ENCODE measurements at places on chromosomes 7 and 10.
A peak's percentile ranks its signal among the peaks of the same experiment; 100 is the strongest.

GRCh38 chr10:110304394-110304779 lies 333 bp downstream of the SMNDC1 start:
- no peak for DNase-seq

GRCh38 chr7:79855172-79855571 lies 279.5 kb upstream of the GNAI1 start:
- DNase-seq = no peak

DNA sequence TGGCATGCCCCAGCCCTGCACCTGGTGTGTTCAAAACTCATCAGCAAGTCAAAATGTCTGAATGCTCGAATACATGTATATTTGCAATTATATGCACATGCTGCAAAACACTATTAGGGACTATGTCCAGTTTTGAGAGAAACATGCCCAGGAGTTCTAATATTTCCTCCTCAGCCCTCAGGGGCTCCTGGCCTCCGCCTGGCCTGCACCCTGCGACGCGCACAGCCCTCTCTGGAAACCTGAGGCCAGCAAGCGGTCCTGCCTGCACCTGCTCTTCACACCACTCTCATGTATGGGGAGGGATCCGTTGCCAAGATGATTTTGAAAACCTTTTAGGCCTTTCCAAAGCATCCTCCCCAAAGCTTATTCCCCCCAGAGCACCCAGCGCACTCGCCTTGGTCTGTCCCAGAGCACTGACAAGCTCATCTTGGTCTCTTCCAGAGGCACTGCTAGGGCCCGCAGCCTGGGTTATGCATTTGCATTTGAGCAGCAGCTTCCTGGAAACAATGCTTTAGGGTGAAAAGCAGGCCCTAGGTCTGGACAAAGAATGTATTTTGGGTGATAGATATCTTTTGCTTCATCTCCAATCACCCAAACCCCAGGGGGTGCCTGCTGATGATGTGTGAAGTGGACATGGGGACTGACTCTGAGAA lies 22.6 kb upstream of the CNPY1 start:
- DNase-seq = no peak

- DNase-seq = no peak
Measured at GRCh38 chr7:159107161-159107892, 37.3 kb downstream of the VIPR2 start.

DNA sequence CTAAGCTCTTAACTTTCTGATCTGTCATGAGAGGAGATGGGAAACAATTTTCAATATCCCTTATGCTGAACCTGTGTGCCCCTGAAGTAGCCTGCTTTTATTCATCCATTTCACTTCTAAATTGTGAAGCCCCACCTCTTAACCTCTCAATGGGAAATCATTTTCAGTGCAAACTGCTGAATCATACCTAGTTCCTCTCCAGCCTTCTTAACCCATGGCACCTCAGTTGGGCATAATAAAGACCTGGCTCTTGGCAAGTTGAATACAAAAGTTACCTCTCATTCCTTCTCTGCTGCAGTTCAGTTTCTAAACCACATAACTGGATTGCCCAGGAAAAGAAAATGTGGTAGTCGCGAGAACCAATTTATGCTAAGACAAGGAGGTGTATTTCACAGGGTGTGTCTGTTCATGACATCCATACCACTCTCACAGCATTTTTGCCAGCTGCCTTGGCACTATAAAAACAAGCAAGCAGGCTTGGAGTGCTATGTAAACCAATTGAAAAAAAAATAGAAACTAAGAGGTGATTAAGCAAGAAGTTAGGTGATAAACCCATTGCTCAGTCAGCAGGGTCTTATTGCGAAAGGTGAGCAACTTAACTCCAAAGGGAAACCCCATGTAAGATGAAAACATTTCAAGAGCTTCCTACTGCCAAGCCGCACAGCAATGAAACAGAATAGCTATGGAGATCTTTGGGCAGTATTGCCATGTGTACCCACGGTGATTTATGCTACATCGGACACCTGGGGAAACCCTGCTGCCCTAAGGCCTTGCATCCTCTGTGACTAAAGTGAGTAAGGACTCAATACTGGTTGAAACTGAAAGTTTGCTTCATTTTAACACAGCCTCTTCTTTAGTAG lies 57.0 kb upstream of the DKK1 start:
- peak; percentile 41 for DNase-seq

DNA sequence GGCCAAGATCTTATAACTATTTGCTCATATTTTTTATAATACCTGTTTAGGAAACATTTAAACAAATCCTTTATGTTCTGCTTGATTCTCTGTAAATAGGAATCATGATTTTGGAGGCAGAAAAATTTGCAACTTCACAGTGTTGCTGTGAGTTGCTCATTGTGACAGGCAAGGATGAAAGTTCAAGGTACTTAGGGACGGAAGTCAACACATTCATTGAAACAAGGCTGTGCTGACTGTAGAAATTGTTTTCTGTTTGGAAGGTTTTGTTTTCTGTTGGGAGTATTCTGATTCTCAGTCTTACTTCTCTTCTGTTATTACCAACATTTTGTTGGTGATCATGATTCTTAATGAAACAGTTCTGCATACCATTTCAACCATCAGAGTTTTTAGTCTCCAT lies 54.9 kb downstream of the FANK1 start:
- DNase-seq = no peak

DNA sequence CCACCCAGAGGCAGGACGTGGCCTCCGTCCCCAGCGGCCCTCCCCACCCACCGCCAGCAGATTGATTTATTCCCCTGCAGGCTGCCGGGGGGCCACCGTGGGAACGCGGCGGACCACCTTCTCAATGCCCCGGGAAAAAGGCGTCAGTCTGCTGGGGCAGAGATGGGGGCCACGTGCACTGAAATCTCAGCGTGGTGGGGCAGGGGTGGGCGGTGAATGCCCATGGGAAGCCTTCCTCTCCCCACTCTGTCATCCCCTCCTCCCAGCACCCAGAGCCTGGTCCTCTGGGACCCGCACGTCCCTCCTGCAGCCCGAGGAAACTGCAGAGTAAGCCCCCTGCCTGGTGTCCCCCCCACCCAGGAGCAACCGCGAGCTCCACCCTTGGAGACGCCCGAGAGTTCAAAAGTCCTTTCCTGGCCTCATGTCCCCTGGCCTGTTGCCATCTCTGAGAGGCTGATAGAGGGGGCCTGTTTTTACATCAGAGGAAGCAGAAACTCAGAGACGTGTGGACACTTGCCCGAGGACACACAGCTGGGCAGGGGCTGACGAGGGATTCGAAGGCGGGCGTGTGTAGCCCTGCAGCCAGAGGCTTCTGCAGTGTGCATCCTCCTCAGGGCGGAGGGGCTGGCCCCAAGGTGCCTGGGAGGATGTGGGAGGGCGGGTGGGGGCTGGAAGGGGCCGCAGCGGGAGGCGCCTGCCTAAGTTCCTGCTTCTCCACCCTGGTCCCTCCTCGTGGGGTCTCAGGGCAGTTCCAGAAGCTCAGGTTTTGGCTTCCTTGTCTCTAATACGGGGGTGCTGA lies 21.8 kb downstream of the UNCX start:
- no peak for DNase-seq

- DNase-seq = no peak
Measured at GRCh38 chr10:132332433-132332754, 401 bp downstream of the LRRC27 start.

DNA sequence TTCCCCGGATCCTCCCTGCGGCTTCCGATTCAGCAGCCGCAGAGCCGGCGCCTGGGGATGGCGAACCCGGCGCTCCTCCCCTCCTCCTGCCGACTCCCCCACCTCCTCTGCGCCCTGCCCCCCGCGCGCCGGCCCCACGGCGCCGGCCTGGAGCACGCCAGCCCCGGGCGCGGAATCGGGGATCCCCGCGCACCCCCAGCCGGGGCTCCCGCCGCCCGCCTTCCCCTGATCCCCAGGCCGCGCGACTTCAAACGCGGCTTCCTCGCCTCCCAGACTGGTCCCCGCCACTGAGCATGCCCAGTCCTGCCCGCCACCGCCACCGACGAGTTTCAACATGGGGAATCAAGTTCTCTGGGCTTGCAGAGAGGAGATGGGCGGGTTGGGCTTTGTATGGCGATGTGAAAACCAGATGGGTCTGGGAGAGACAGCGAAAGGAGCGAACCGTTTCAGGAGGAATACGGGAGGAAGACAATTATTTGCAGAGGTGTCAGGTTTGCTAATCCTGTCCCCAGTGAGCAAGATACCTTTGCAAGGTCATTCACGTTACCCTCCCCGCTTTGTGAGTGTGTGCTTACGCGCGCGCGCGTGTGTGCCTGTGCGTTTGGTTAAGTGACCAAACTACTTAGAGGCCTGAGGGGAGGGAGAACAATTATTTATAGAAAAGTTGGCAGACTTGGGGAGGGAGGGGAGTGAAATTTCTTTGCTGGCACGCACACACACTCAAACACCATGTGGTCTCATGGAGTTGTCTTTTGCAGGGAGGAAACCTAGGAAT lies at the start of gene PANK1:
Gene PANK1, minus strand, starts transcription at position 276 of the 775 bp plus-strand sequence. CDS start 351 bp downstream, outside the sequence.
- no peak for DNase-seq

DNA sequence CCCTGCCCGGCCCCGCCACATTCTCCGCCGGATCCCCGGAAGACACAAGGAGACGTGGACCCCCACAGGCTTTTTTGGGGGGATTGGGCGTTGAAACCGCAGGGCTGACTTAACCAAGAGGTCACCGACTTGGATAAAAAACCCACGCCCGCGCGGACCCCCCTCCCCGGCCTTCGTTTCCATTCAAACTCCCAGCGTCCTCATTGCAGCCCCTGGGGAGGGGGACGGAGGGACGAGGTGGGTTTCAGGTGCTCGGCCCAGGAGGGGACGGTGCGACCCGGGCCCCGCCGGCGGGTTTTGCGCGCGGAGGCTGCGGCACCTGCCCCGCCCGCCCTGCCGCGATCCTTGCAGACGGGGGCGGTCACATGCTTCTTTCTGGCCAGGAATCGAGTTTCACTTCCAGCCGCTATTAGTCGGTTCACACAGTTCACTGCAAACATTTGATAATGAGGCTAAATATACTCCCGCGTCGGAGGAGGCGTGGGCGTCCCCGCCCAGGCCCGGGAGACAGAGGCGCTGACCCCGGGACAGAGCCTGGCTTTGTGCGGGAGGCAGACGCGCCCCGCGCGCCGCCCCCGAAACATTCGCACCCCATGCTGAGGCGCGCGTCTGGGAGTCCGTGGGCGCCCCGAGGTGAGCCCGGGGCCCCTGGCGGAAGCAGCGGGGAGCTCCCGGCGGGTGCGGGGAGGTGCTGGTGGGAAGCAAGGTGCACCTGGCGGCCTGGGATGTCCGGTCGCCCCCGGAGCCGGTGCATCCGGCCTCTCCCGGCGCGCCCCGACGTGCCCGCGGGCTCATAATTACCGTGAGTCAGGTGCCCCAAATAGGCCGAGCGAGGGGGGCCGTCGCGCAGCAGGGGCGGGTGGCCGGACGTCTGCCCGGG lies 2.7 kb upstream of the PDGFA start:
- DNase-seq = no peak

GRCh38 chr10:89973326-89973725 lies 271.9 kb downstream of the KIF20B start:
- no peak for DNase-seq

DNA sequence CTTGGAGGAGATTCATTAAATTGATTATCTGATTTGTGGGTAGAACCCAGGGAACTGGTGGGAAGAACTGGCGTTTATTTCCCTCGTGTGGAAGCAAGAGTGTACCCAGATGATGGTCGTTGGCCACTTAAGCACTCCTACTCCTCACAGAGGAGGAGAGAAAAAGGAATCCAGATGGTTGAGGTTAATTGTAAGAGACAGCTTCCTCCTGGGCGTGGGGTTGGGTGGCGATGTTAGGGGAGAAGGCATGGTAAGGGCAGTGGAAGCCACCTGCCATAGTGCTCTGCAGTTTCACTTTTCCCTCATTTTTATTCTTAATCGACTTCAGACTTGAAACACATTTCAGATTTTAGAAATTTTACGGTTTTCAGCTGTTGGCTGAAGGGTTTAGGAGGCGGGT lies 104.1 kb downstream of the DOCK1 start:
- DNase-seq = no peak

- DNase-seq = no peak
Measured at GRCh38 chr10:109386101-109386500, 537.2 kb downstream of the XPNPEP1 start.

DNA sequence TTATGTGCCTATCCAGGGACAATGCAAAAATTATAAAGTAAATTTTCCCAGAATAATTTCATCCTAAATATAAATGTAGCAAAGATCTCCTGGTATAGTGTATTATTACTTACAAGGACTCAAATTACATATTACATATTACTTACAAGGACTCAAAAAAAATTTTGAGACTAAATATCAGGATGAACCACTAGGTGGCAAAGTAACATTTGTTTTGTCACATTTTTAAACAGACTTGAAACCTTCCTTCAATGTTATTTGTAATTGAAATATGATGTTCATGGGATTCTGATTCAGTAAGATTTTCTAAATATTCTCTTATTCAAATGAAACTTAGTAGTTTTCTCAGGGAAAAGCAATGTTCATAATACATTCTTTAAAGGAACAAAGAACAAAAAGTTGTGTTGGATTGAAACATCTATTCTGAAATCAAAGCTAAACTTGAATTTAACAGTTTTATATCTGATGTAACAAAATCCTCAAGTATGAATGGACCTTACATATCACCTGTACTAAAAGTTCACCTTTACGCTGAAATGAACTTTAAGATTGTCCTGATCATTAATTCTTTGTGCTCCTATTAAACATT lies 74.3 kb upstream of the GNAI1 start:
- DNase-seq = no peak

GRCh38 chr10:131810805-131811629 lies 89.8 kb upstream of the PPP2R2D start:
- no peak for DNase-seq

GRCh38 chr7:91519241-91520158 lies 255.3 kb downstream of the FZD1 start:
- no peak for DNase-seq

DNA sequence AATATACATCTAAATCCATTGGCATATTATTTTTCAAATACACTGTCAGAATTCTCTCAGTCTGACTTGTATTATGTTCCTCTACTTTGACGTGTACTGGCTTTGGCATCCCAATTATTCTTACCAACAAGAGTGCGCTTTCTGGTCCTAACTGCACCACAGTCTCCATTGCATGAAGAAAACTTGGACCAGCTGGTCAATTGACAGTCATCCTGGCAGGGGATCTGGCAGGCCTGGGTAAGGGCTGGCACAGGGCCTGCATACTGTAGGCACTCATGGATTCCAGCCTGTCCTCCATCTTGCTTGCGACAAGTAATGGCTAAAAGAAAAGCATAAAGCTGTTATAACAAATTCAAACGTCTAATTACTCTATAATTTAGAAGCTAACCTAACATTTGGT lies 384.9 kb downstream of the THSD7A start:
- no peak for DNase-seq

Data from kidney epithelial cell (primary cell).